ENCODE measurements at places on chromosomes 3 and 15. TPM values are rescaled to one million over a fixed set of nuclear protein-coding genes. Genes with fewer than 3 reads are reported as not detected.

DNA sequence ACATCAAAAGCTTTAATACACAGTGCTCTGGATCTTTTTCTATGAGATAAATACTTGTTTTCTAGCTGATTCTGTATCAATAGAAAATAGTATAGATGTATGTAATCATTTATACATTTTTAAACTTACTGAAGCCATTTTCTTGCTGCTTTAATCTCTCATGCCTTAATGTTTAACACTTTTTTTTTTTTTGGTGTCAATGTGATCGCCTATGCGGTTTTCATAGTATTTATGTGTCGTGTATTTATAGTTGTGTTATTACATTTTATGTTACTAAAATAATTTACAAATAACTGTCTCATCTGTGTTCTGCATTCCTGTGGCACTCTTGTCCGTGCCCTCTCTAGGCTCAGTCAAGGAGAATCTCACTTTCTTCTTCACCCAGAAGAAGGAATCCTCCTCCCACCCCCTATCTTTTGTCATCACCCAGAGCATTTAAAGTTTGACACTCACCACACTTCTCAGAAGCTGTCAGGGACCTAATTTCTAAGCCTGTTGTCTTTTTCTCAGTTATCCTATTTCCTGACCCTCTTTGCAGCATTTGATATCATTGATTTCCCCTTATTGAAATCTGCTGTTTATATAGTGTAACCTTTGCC, 21.4 kb upstream of the GPR171 start:
- no peak for DNase-seq

- DNase-seq, result no peak
Observed at GRCh38 chr3:40992023-40992422, 207.3 kb upstream of the CTNNB1 start.

DNA sequence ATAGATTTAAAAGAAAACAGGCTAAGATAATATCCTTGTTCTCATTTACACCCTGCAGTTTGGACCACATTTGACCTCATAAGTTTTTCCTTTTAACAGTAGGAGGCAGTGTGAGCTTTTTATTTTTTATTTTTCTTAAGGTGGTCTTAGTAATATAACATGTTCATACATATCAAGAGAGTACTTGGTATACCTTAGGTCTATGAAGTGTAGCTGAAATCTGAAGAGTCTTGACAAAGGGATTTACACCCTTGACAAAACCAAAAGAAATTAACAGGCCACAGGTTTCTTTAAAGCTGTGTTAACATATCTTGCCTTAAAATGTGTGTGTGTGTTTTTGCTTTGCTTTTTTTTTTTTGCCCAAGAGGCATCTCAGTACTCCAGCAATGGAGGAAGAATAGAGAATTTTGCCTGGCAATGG, 3.2 kb downstream of the RAP2B start:
- no peak for DNase-seq

- DNase-seq, result no peak
Observed at GRCh38 chr3:181794011-181794790, 82.5 kb downstream of the SOX2 start.

- no peak for DNase-seq
Observed at GRCh38 chr3:50293079-50293801, 1.0 kb upstream of the IFRD2 start.

DNA sequence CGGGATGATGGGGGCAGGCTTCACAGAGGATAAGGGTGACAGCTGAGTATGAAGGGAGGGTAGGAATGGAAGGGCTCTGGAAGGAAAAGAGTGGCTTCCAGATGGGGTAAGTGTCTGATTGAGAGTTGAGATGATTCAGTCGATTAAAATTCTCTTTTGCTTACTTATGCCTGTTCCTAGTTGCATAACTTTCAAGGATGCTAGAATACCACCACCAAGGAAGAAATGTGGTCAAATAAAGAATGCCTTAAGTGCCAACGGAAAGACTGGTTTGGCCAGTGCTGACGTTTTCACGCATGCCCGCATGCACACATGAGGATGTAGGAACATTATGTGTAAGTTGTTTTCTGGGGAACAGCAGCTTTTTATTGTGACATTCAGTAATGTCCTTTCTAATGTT, 263.4 kb upstream of the WNT5A start:
- DNase-seq, result peak; percentile 32

DNA sequence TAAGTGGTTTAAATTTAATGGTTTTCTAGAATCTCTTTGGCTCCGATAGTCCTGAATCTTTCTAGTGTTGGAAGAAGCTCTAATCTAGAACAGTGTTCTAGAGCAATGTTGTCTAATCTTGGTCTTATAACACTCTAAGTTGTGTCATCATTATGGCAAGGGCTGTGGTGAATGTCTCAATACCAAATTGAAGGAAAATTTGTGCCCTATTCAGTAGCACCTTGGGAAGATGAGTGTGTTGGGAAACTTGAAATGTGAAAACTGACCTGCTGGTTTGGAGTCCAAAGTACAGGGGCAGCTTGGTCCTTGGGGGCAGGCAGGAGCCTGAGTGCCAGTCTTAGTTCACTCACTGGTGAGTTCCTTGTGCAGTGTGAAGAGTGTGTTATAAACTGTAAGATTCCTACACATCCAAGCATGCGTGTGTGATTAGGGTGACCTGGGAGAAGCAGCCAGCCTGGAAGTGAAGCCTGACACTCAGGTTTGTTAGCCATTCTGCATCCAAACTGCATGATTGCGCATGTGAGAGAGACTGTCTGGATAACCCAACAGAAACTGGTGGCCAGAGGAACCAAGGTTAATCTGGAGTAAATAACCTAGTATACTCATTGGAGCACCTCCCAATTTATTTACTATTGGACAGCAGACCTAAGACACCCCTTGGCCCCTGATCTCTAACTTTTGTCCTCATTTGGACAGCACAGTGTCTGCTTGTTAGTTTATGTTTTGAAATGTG, 14.6 kb downstream of the ZNF592 start:
- no peak for DNase-seq

- no peak for DNase-seq
Observed at GRCh38 chr3:97121386-97121785, 307.0 kb downstream of the EPHA6 start.

GRCh38 chr3:49910409-49911123, 6.9 kb upstream of the MST1R start:
- DNase-seq, result no peak

GRCh38 chr3:20215636-20216035, 29.6 kb upstream of the SGO1 start:
- DNase-seq, result no peak

DNA sequence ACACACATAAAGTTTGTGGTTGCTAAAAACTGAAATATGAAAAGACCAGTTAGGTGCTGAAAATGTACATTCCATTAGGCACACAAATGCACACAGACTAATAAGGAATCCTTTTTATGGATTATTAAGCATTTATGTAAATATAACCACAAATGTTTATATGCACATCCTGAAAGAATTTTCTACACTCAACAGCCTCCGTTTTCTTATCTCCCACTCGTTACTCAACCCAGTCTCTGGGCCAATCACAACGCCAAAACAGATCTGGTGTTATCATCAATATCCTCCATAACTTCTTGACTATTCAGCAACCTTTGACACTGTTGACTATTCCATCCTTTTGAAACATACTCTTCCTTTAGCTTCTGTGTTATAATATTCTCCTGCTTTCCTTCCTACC, 136.4 kb downstream of the ATP8B4 start:
- no peak for DNase-seq

- DNase-seq, result no peak
Observed at GRCh38 chr3:64405211-64405835, 180.1 kb upstream of the PRICKLE2 start.

DNA sequence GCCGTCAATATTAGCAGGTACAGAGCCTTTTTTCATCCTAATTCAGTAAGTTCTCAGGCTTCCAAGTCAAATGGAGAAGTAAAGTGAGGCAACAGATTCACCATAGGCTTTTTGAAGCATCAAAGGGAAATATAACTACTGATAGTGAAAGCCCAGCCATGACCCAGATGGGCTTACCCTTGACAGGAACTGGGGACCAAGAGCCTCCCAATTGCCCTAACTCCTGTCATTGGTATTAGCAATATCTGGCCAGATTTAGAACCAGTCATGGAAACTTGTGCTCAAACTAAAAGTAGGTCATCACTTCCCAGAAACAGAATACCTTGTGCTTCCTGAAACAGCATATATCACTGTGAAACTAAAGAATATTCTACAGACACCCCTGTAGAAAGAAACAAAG, 33.0 kb downstream of the NME9 start:
- no peak for DNase-seq

The ATP10A gene
- total RNA-seq, result 0.89 TPM

The CLK3 gene
- total RNA-seq, result 83.5 TPM
